ENCODE measurements at places on chromosomes 2 and 18.

GRCh38 chr2:230447455-230448451, 31.8 kb downstream of the SP100 start:
- DNase-seq: no peak

DNA sequence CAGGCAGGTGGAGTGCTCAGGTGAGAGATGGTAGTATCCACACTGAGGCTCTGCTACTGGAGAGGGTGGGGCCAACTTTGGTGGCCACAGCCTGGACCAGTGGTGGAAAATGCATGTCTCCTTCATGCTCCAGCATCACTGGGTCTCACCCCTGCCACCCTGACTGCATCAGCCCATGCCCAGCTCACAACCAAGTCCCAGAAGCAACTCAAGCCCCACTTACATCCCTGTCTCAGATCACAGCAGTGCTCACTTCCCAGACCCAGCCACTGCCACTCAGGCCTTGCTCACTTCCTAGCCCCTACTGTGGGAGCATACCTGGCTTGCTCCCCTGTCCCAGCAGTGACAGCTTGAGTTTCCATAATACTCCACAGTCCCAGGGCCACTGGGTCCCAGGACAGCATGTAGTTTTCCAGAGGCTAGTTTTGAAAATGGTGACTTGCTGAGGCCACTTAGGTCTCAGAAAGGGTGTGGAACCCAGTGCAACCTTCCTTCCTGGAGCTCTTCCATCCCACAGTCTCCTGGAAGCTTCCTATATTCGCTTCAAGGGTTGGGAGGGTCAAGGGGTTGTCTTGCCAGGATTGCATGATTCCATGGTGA, 58.8 kb downstream of the GPC1 start:
- no peak for DNase-seq

GRCh38 chr2:219430633-219431615, 3.7 kb upstream of the SPEG start:
- no peak for DNase-seq

- no peak for DNase-seq
Observed at GRCh38 chr2:135124924-135125886, 73.1 kb downstream of the RAB3GAP1 start.

DNA sequence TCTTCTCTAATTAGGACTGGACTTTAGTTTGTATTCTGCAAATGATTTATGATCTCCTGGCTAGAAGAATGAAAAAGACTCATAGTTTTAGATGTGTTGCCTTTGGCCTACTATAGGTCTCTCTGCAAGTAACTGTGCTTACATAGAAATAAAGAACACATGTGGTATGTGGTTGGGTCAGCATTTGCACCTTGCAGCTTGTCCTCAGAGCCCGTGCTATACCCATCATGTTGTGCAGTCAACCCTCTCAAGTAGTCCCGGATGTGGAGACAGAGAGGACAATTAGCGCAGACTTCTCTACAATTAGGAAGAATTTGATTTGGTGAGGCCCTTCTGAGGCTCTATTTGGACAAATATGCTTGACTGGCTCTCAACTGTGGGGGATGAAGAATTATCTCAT, 203.7 kb upstream of the ITGA4 start:
- no peak for DNase-seq

GRCh38 chr18:43719267-43719795, 442.0 kb upstream of the SYT4 start:
- no peak for DNase-seq

DNA sequence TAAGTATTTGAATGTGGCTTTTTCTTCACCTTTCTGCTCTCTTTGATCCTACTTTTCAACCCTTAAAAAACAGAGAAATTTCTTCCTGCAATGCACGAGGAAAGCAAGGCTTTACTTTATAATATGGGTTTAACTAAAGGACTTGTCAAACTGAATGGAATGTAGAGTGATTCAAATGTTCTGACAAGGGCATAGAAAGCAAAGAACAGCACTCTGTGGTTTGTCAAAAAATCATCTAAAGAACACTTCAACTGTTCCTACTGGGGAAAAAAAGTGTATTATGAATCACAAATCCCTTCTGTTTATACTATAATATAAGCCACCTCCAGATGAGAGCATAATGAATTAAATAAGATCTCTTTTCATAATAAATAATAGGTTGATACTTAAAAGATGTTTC, 45.0 kb upstream of the RIT2 start:
- DNase-seq: no peak

GRCh38 chr2:148954536-148954935, 79.5 kb downstream of the KIF5C start:
- DNase-seq: no peak

GRCh38 chr2:8656160-8656641, 25.7 kb upstream of the ID2 start:
- DNase-seq: no peak

GRCh38 chr2:86703704-86704361, 16.3 kb upstream of the RMND5A start:
- DNase-seq: no peak

DNA sequence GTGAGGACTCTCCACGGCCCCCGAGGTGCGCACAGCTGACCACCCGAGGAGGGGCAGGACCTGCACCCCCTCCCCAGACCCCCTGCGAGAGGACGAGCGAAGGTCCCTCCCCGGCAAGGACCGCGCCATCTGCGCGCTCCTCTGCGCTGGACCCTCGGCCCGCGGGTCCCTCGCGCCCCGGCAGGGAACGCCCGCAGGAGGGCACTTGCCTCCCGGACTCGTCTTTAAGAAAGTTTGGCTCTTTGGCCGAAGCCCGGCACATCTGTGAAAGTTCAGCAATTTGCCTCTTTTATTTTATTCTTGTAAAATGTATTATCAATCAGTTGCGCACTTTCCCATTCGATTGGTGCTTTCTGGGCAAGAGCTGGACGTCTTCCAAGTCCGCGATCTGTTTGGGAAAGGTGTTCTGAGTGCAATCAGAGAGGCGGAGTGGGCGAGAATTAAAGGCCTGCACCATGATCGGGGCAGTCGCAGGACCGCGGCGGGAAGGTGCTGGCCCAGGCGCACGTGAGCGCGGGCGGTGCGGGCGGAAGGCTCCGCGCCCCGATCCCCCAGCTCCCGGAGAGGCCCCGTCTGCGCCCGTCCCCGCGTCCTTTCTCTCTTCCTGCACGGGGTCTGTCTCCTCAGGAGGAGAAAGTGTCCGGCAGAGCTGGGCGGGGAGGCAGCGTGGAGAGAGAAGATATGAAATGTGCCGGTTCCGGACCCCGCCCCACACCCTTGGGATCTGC, 1.6 kb upstream of the ALKAL2 start:
- no peak for DNase-seq

- no peak for DNase-seq
Observed at GRCh38 chr18:34926683-34927082, 114.5 kb upstream of the MAPRE2 start.

- DNase-seq: no peak
Observed at GRCh38 chr2:223969315-223969714, 12.1 kb downstream of the MRPL44 start.
